ENCODE measurements at places on chromosomes 2 and 18. TPM values are rescaled to one million over a fixed set of nuclear protein-coding genes. Genes with fewer than 3 reads are reported as not detected.

Gene TMEM163
- total RNA-seq: 1.9 TPM

Gene DNAH7
- 0.13 TPM for total RNA-seq

Gene DYNC2LI1
- total RNA-seq: 14.8 TPM

Gene PARD6G
- 1.6 TPM for total RNA-seq

Gene CD8B2
- total RNA-seq: not detected

Gene EMILIN1
- 9.8 TPM for total RNA-seq
